ENCODE measurements at places on chromosomes 4 and X.

DNA sequence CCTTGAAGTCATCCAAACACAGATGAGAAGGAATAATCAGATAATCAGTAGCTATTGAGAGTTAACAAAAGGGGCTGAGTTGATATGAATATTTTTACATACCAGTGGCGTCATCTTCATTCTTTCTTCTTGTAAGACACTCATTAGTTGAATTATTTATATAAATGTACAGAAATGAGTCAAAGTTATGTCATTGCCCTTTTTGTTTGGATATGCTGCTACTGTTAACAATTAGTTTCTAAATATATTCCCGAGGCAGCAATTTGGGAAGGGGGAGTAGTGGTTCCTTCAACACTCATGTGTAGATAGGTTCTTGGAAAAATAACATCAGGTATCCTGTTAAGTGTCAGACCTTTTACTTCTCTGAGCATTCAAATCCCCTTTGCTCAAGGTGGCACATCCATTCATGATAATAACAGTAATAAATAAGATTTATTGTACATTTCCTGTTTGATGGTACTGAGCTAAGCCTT is 436.6 kb downstream of the SPRY1 start:
- no peak for DNase-seq

- DNase-seq = no peak
Measured at GRCh38 chr4:109011241-109012026, 248.6 kb upstream of the ETNPPL start.

DNA sequence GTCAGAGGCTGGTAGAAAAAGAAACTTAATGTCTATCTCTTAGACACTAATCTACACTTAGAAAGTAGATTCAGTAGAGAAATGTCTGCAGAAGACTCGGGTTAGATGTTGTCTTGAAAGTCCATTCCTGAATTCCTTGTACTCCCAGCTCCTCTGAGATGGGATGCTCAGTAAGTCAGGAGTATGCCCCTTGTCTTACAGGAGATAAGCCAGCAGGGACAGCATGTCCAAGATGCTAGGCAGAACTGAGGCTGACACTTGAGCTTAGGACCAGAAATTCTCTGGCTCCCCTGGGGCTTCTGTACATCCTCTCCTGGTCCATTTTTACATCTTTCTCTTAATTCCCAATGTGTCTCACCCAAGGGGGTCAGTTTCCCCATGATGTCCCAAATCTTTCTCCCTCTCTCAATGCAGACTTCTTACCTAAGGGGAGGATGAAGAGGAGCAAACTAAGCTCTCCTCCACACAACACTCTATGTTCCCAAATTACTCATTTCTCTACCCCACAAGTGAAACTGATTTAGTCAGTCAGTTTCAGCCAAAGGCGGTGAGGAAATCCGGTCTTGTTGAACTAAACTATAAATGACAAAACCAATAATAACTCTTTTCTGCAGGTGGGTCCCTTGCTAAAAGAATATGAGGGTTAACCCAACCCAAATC is 558.2 kb upstream of the DIPK2B start:
- DNase-seq = no peak

- DNase-seq = no peak
Measured at GRCh38 chr4:165027762-165028402, 3.9 kb upstream of the TRIM60 start.

GRCh38 chr4:3022112-3022511 is 52.2 kb downstream of the HTT-AS start:
- DNase-seq = no peak

DNA sequence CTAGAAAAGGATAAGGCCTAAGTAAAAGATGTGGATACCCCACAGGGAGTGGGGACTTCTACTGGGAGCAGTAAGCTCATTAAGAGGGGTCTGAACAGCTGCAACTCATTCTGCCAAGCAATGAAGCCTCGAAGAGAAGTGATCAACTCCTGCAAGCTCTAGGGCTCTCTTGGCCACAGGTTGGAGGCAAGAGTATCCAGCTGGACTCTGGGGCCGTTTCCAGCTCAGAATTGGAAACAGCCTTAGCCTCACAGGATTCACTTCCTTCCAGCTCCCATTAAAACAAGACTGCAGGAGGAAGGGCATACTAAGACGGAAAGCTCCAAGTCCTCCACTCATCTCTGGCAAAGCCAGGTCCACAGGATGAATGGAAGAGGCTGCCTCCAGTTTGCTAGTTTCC is 126.3 kb downstream of the ATG4A start:
- DNase-seq = no peak

DNA sequence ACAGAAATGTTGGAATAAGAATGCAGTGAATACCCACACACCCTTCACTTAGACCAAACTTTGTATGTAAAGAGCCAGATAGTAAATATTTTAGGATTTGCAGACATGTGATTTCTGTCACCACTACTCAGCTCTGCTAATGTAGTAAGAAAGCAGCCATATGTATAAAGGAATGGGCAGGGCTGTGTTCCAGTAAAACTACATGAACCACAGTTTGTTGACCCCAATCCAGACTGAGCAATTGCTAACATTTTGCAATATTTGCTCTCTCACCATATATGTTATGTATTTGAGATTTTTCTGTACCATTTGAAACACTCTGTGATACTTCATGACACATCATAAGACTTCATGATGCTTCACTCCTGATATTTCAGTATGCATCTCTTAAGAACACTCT is 32.0 kb upstream of the TBC1D1 start:
- DNase-seq = no peak

GRCh38 chr4:111027526-111027925 is 404.6 kb upstream of the PITX2 start:
- no peak for DNase-seq

GRCh38 chrX:48482526-48482925 is 6.5 kb downstream of the FTSJ1 start:
- DNase-seq = no peak

GRCh38 chr4:3936184-3936583 is 170.0 kb downstream of the ADRA2C start:
- DNase-seq = no peak

DNA sequence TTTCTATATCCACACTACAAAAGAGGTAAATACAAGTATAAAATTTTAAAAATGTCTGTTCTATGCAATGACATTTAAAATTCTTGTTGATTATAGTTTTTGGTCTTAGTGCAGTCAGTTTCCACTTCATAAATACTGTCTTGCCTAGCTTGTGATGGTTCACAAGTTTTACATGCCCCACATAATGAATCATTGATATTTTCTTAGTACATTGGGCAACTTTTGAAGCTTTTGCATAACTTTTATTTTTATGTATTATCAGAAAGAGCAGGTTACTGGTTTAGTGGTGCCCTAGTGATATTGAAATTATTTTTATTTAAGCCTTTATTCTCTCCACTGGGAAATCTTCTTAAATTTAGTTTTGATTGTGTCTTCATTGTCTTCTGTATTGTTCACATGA is 388.0 kb downstream of the CCSER1 start:
- DNase-seq = no peak

GRCh38 chr4:88188738-88189417 is 30.4 kb upstream of the ABCG2 start:
- DNase-seq = no peak

DNA sequence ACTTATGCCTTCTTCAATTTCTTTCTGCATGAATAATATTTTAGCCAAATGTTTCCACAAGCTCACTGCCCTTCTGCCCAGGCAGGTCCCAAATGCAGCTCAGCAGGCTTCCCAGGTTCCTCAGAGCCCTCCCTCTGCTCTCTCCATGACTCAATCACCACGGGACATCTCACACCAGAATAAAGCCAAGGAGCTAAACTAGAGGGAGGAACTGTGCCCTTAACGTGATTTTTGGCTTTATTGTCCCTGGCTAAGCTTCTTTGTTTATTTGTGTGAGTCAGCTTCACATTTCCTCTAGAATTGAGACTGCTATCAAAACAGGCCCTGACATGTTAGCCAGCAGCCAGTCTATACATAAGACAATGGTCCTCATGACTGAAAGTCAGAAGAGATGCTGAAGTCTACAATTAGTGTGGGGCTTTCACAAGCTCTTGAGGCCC is 186.4 kb upstream of the GALNT7 start:
- DNase-seq = peak; percentile 12

- DNase-seq = no peak
Measured at GRCh38 chr4:19592391-19592790, 659.3 kb upstream of the SLIT2 start.

- DNase-seq = no peak
Measured at GRCh38 chr4:145012841-145013240, 85.2 kb downstream of the ANAPC10 start.

GRCh38 chrX:150558424-150558823 is 10.0 kb upstream of the MTM1 start:
- no peak for DNase-seq

All from NCI-H1105 (cell line).